ENCODE measurements at places on chromosomes 4 and X.

GRCh38 chrX:135264206-135264605, 12.3 kb downstream of the ETDA start:
- DNase-seq = no peak

DNA sequence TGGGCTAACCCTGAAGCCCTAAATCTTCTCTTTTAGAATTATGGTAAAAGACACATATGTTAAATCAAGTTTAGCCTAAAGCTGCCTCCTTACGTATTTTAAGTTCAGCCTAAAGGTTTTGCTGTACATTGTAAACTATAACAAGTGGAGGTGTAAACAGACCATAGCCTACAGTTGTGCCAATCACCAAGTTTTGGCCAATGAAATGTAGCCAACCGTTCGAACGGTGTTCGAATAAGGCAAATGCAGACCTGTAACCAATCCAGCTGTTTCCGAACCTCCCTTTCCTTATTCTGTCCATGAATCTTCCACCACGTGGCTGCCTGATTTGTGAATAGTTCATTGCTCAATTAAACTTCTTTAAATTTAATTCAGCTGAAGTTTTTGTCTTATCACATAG, 52.1 kb upstream of the TBC1D9 start:
- DNase-seq = no peak

GRCh38 chrX:9368262-9368661, 96.6 kb upstream of the TBL1X start:
- no peak for DNase-seq

GRCh38 chrX:97372001-97372766, 488.5 kb downstream of the RPA4 start:
- no peak for DNase-seq

- DNase-seq = no peak
Observed at GRCh38 chr4:109078724-109079123, 223.7 kb downstream of the COL25A1 start.

- no peak for DNase-seq
Observed at GRCh38 chr4:5980436-5981155, 37.6 kb downstream of the C4orf50 start.

All from CD8-positive, alpha-beta T cell (primary cell).